ENCODE measurements at places on chromosomes 6 and 20.

GRCh38 chr20:20373091-20373571 lies 5.2 kb downstream of the INSM1 start:
- DNase-seq = no peak

GRCh38 chr6:48476257-48476656 lies 365.3 kb upstream of the PTCHD4 start:
- DNase-seq = no peak

GRCh38 chr6:25883536-25883935 lies 9.5 kb upstream of the SLC17A3 start:
- no peak for DNase-seq

DNA sequence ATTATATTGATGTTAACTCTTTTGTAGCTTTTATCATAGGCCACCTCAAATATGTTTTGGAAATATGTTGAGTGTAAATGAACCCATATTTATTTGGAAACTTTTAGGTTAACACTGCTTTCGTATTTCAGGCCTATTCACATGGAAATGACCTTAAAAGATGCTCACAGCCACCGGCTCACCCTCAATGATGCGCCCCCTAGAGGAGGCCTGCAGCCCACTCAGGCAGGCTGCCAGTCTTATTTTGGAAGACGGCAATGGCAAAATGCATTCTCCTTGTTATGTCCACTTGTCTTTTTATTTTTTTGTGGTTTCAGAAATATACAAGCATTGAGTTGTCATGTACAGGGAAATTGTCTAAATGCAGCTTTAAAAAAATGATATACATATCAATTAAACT lies 869.7 kb downstream of the PHF3 start:
- DNase-seq = no peak

- no peak for DNase-seq
Measured at GRCh38 chr6:151294561-151295101, 54.9 kb downstream of the AKAP12 start.

DNA sequence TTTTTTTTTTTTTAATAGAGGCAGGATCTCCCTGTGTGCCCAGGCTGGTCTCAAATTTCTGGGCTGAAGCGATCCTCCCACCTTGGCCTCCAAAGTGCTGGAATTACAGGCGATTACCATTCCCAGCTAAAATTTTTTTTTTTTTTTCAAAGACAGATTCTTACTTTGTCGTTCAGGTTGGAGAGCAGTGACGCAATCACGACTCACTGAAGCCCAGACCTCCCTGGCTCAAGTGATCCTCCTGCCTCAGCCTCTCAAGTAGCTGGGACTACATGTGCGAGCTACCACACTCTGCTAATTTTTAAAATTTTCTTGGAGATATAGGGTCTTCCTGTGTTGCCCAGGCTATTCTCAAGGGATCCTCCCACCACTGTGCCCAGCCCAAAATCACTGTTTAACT lies 58.0 kb upstream of the MYO6 start:
- no peak for DNase-seq

GRCh38 chr6:72654071-72654621 lies 32.3 kb downstream of the KCNQ5 start:
- DNase-seq = no peak

GRCh38 chr20:47258745-47259695 lies 97.5 kb downstream of the ZMYND8 start:
- DNase-seq = no peak

DNA sequence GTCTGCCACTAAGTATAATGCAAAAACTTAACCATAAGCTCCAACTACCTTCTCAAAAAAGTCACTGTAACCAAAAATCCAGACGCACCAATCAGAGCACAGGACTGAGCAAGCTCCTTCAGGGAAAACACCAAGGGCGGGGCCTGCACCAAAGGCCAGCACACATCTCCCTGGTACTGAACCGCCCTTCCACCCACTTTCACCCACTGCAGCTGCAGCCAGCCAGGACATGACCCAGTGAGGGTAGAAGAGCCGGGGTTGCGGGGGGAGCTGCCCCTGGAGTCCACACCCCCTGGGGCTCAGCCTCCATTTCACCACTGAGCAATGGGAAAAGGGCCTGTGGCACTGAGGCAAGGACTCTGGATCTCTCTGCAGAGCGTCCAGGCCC lies 54.3 kb downstream of the TAF4 start:
- no peak for DNase-seq

DNA sequence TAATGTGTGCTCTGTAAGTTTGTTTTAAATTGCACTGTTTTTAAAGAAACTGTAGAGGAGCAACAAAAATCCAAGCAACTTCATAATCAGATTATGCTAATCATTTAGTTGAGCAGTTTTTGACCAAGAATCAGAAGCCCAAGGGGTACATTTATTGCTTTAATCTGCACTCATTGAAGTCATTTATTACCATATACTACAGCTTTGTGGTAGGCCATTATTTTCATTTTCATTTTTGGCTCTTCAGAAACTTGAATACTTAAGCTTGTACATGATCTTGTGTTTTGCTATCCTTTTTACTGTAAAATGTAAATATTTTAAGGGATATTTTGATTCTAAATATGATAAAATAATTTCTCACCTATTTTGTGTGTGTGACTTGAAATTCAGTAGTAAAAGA lies 78.5 kb downstream of the PHF3 start:
- no peak for DNase-seq

DNA sequence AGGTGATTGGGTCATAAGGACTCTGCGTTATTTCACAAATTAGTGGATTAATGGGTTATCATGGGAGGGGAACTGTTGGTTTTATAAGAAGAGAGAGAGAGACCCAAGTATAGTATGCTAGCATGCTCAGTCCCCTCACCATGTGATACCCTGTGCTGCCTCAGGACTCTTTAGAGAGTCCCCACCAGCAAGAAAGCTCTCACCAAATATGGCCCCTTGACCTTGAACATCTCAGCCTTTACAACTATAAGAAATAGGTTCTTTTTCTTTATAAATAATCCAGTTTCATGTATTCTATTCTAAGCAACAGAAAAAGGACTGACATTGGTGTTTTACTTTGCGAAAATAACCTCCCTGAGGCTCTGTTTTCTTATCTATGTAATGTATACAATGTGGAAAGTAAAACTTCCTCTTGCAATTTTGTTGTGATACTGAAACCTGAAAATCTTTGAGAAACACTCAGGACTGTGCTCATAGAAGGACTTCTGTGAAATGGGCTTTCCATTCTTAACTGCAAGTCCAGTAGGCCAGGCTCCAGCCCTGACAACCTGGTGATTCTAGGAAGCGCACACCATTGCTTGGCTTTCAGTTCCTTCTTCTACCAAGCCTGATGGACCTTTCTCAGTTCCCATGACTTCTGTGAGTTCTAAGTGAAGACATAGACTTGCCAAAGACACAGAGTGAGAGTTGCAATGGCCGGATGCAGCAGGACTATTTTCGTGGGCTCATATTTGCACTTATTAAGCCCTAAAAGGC lies 21.9 kb downstream of the SIRPD start:
- DNase-seq = no peak

DNA sequence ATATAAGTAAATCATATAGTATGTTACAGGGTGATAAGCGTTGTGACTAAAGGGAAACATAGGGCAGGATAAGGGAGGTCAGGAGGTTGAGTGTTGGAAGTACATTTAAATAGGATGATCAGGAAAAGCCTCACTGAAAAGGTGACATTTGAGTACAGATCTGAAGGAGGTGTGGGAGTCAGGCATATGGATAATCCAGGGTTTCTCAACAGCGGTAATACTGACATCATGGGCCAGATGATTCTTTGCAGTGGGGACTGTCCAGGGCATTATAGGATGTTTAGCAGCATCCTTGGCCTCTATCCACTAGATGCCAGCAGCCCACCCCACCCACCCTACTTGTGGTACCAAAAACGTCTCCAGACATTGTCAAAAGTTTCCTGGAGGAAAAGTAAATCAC lies 292.6 kb upstream of the PREP start:
- DNase-seq = no peak

DNA sequence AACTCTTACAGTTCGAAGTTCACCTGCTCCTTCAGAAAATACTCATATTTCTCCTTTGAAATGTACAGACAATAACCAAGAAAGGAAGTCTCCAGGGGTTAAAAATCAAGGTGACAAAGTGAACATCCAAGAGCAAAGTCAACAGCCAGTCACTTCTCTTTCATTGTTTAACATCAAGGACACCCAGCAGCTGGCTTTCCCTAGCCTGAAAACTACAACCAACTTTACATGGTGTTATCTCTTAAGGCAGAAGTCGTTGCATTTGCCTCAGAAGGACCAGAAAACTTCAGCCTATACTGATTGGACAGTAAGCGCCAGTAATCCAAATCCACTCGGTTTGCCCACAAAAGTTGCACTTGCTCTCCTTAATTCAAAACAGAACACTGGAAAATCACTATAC lies 113.3 kb downstream of the HIVEP1 start:
- DNase-seq = no peak

GRCh38 chr6:128487746-128488145 lies 32.7 kb downstream of the PTPRK start:
- no peak for DNase-seq

- no peak for DNase-seq
Measured at GRCh38 chr6:11384531-11385309, 152.3 kb upstream of the NEDD9 start.

Measured in stimulated activated CD4-positive, alpha-beta T cell treated with anti-CD3 and anti-CD28 coated beads, Interleukin-1b, Interleukin-23, amount 100 ng/mL, for 48 hours (primary cell).